ENCODE measurements at places on chromosomes 2 and 18. TPM values are rescaled to one million over a fixed set of nuclear protein-coding genes. Genes with fewer than 3 reads are reported as not detected.
A peak's percentile ranks its signal among the peaks of the same experiment; 100 is the strongest.

- DNase-seq = no peak
- H3K27me3 ChIP-seq = no peaks in the 10 kb centered on the region
- H3K4me1 ChIP-seq = no peaks in the 10 kb centered on the region
- H3K27ac ChIP-seq = no peak overlapping the region
- no peaks in the 10 kb centered on the region for H3K36me3 ChIP-seq
- H3K4me3 ChIP-seq = no peak overlapping the region
Measured at GRCh38 chr2:231421051-231421580, 25.6 kb downstream of the B3GNT7 start.

- no peaks in the 10 kb centered on the region for H3K27me3 ChIP-seq
- no peak for DNase-seq
- no peak overlapping the region for H3K4me3 ChIP-seq
- no peaks in the 10 kb centered on the region for H3K4me1 ChIP-seq
- no peak overlapping the region for H3K27ac ChIP-seq
Measured at GRCh38 chr2:75587954-75588587, 27.3 kb upstream of the EVA1A start.

DNA sequence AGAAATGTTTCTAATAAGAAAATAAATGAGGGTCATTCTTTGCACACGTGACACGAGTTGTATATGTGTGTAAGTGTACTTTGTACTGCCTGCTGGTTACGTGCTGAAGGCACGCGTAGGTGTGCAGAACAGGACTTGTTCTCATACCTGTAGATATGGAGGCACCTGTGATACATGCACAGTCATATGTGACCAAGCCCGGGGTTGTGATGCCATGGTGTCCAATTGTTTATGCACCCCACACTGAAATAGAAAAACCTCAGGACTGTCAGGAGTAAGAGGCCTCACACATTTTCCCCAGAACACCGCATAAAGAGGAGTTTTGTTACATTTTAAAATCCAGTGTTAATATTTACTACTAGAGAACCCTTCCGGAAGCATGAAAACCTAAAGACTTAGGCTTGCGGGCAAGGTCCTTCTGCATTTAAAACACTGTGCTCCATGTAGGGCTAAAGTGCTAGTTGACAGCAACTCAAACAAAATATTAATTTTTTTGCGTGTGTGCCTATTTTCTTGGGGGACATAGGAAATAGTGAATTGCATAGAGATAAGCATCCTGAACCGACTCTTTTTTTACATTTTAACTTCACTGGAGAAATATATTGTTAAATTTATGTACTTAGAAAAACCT is 9.3 kb downstream of the TSHZ1 start:
- peak overlapping the region; percentile 4 for H3K4me3 ChIP-seq
- no peaks in the 10 kb centered on the region for H3K36me3 ChIP-seq
- H3K4me1 ChIP-seq = peaks cover 27% of the 10 kb centered on the region
- DNase-seq = no peak

DNA sequence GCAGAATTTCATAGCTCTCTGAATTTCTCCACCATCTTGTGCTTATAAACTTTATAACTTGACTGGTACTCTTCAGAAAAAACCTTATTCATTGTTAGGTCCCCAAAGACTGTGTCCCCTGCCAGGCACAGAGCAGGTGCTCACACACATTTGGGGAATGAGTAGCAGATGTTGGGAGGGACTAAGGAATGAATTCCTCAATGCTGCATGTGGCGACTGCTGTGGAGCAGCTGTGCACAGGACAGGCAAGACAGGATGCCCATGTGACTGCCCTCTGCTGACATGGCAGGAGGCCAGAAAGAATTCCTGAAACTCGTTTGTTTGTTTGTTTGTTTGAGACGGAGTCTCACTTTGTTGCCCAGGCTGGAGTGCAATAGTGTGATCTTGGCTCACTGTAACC is 122.3 kb upstream of the ITGA6 start:
- H3K4me1 ChIP-seq = peaks cover 8% of the 10 kb centered on the region
- no peak overlapping the region for H3K4me3 ChIP-seq
- no peak for DNase-seq
- no peaks in the 10 kb centered on the region for H3K36me3 ChIP-seq
- H3K27me3 ChIP-seq = no peaks in the 10 kb centered on the region

Gene BCL11A
- polyA plus RNA-seq = 61.6 TPM

Gene GATA6
- polyA plus RNA-seq = 0.42 TPM
